ENCODE measurements at places on chromosomes 13 and 19.

DNA sequence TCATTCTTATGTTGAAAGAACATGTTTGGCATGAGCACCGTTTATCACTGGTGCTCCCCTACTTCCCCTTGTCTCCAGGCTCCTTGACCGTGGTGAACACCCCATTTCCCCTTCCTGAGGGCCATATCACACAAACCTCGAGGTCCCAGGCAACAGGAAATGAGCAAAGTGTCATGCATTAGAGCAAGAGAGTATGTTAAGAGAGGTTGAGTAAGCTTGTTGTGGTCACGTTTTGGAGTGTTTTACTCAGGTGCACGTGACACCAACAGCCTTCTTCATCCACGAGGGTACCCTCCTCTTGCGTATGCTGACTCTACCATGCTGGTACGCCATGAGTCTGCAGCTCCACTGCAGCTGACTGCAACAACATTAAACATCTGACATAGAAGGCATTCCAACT is 482.2 kb upstream of the NBEA start:
- no peak for DNase-seq

GRCh38 chr19:46859637-46860124 is 1.1 kb upstream of the ARHGAP35 start:
- no peak for DNase-seq

DNA sequence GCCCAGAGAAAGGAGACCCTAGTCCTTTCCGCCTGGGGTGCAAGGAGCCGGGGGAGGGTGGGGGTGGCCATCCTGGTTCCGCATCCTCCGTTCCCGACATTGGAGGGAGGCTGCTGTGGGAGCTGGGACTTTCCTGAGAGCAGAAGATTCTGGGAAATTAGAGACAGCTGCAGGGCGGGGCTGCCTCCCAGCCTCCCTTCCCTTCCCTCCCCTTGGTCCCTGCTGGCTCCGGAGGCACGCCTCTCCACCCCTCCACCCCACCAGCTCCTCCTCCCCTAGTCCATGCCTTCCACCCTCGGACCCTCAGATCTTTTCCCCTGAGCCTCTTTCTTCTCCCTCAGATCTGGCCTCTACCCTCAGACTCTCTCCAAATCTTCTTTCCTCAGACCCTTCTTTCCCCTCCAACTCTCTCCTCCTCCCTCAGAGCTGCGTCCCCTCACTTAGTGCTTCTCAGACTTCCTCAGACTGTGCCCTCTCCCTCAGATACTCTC is 3.1 kb upstream of the BCL3 start:
- DNase-seq: no peak

GRCh38 chr13:74450964-74451363 is 316.8 kb upstream of the KLF12 start:
- no peak for DNase-seq

- no peak for DNase-seq
Observed at GRCh38 chr13:20654156-20654555, 49.3 kb upstream of the IL17D start.

GRCh38 chr13:34179927-34180326 is 362.0 kb downstream of the RFC3 start:
- DNase-seq: no peak

DNA sequence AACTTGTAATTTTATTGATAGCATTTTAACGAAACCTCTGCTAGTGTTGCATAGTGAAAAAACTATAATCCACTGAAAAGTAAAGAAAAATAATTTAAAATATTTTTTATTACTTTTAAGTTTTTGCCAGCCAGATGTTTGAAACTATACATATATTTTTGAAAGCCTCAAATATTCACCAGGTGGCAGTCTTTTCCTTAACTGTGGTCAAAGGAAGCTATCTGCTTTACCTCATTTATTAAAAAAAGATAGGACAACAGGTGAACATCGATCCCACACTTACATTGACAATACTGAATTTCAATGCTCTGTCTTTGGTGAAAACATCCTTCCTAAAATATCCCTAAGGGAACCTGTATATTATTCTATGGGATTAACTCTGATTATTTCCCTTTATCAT is 100.5 kb downstream of the TRPC4 start:
- no peak for DNase-seq

DNA sequence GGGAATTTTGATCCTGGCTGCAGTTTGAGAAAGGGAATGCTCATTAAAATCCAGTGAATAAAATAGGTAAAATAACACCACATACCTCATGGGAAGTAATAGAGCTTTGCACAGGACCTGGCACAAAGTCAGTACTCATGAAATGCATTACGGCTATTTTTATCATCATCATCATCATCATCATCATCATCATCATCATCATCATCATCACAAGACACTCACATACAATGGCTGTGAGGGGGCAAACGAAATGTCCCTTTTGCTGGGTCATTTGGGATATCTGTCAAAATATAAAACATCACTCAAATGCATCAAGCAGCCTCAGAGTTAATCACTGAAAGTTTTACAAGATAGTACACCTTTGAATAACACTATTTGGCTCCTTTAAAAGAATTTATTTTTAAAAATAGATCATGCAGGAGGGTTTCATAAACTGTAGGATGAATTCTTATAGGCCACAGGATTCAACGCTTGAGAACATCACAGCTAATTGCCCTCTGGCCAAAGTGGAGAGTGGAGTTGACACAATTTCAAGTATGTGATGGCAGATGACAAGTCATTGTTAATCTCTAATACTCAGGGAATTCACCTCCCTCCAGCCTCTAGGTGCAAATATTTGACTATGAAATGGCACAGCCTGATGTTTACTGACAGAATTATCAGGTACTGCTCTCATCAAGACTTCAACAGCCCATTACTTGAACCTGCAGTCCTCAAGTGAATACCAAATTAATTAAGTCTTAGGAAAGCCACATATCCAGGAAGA is 14.2 kb upstream of the ZNF599 start:
- DNase-seq: no peak

GRCh38 chr19:2180881-2181632 is 17.3 kb downstream of the DOT1L start:
- no peak for DNase-seq

- DNase-seq: no peak
Observed at GRCh38 chr19:58372311-58373133, 8.3 kb downstream of the ZNF837 start.

GRCh38 chr13:75226092-75226491 is 255.9 kb downstream of the TBC1D4 start:
- DNase-seq: no peak

DNA sequence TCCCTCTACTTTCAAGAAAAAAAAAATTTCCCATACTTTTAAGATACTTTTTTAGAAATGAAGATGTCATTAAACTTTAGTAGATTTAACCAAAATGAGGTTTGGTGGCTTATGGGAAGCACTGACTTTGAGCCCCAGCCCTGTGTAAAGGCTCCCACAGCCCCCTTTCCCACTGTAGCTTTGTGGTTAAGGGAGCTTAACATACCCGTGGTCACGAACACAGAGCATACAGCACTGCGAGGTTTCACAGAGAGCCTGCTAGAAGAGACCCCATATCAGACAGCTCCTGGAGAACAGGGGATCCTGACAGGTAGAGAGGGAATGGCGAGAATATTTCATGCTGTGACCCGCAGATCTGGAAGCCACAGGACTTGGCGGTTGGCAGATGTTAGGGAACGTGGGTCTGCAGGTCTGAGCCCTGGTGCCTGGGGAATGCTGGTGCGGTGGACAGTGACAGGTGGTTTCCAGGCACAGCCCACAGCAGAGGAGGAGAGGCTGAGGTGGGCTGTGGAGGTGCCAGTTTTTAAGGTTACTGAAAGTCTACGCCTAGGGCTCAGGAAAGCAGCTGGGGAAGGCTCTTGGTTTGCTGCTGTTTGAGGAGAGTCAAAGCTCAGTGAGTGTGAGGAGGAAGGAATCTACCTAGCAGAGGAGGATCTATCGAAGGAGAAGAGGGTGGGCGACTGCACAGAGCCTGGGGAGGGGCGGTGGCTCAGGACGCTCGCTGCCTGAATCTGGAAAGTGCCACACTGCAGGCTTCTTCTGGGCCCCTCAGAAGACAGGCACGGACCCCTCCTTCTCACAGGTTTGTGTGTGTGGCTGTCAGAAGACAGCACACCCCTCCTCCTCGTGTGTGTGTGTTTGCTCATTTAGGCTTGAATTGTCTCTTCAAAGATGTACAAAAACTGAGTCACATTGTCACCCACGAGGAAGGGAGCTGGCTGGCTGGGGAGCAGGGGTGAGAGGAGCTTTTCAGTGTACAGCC is 49.9 kb downstream of the SLC7A9 start:
- no peak for DNase-seq

- no peak for DNase-seq
Observed at GRCh38 chr13:44487989-44488388, 88.1 kb downstream of the TSC22D1 start.

DNA sequence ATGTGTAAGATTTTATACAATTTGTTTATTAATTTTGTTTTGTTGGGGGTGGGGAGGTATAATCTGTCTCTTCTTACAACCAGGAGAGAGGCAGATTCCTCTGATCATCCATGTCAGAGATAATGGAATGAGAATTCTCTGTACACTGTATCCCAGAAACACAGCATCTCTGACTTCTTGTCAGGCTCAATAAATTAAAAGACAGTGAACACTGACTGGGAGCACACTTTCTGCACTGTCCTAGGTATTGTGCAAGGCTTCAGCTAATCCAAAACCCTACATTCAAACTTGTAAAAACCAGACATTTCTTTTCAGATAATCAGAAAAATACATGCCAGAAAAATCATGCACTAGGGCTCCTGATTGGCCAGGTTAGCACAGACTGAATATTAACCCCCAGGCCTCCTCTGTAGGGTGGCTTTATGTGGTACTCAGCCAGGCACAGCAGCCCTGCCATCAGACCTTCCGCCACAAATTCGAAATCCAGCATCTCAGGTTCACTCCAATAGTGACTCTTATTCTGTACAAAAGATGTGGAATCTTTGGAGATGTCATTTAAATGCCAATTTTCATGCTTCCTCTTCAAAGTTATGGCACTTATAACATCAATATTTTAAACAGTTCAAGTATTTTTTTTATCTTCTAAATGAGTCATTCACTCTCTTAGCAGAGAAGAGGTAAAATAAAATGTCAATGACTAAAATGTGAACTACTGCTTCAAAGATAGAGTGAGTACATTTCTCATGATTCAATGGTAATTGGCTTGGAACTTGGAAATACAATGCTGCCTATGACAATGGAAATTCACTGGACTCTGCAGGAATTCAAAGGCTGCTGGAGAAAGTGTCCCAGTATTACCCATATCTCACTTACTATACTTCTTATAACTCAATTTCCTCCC is 211.5 kb downstream of the KLF12 start:
- no peak for DNase-seq

- no peak for DNase-seq
Observed at GRCh38 chr13:110289661-110290060, 17.3 kb downstream of the COL4A1 start.

DNA sequence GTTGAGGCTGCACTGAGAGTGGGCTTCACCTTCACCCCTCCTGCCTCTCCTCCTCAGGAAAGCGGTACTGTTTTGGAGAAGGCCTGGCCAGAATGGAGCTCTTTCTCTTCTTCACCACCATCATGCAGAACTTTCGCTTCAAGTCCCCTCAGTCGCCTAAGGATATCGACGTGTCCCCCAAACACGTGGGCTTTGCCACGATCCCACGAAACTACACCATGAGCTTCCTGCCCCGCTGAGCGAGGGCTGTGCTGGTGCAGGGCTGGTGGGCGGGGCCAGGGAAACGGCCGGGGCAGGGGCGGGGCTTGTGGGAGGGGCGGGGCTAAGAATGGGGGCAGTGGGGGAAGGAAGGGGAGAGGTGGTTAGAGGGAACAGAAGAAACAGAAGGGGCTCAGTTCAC is 7.5 kb downstream of the CYP2A13 start:
- DNase-seq: no peak

DNA sequence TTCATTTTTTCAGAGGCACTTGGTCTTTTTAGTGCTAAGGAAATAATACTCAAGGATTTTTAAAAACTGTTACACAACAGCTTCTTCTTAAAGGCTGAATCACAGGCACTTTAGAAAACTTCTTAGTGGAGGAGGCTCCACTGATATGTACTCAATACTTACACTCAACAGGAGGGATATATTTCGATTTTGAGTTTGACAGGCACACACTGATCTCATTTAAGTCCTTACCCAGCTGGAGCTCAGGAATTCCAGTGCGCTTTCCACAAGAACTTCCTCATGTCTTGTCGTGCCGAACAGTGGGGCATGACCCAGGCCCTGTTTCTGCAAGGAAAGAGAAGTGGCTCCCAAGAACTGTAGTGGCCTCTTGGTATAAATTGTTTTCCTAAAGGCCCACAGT is 103.8 kb downstream of the RGCC start:
- DNase-seq: no peak

- no peak for DNase-seq
Observed at GRCh38 chr13:49533011-49533410, 37.3 kb downstream of the PHF11 start.

DNA sequence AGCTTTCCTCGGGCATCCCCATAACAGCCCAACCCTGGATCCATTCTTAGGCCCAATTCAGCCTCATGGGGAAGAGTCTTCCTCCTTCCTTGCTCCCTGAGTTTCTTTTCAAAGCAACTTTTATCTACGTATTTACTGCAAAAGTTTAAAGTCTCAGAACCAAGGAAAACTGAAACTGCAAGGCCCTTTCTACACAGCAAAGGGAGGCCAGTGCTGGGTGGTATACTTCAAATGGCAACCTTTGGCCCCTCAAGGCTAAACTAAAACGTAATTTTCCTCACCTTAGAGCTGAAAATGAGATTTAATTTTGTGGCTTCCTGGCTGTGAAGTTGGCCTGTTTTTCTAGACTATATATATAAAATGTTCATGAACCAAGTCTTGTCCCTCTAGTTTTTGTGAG is 5.6 kb downstream of the CDX2 start:
- DNase-seq: no peak

DNA sequence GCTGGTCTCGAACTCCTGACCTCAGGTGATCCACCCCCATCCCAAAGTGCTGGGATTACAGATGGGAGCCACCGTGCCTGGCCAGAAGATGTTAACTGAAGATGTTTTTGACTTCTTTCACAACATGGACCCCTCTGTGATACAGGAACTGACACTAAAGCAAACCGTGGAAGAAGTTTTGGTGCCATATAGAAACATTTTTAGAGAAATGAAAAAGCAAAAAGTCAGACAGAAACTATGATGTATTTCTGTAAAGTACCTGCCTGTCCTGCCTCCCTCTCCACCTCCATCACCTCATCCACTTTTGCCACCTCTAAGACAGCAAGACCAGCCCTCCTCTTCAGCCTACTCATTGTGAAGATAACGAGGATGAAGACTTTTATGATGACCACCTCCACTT is 11.3 kb downstream of the FBXO27 start:
- no peak for DNase-seq

- no peak for DNase-seq
Observed at GRCh38 chr13:102359264-102359663, 42.6 kb downstream of the FGF14 start.

GRCh38 chr13:31278869-31279268 is 79.1 kb downstream of the B3GLCT start:
- DNase-seq: no peak

DNA sequence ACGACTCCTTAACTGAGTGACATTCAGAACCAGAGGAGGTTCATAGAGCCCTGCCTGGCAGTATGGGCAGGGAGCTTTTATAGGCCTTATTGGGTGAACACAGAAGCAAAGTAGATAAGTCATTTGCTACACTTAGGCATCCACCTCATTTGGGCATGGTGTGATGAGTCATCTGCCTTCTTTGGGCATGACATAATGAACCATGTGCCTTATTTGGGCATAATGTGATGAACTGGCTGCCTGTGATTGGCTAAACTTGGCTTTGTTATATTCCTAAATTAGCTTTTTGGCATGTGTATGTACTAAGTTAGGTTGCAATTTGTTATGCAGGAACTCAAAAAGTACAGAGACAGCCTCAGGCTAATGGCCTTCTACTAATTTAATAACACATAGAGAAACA is 2210.2 kb upstream of the PCDH20 start:
- DNase-seq: no peak

GRCh38 chr13:110630566-110631119 is 15.3 kb downstream of the NAXD start:
- no peak for DNase-seq
